Activated CD8-positive, alpha-beta T cell treated with anti-CD3 and anti-CD28 coated beads, Interleukin-2, amount 10 ng/mL, durations not matched to agents 7 days and 5 days (primary cell): ENCODE measurements at places on chromosomes 7 and 10. TPM values are rescaled to one million over a fixed set of nuclear protein-coding genes. Genes with fewer than 3 reads are reported as not detected.

HMX3 gene
- total RNA-seq: not detected

TMEM273 gene
- total RNA-seq: 25.6 TPM

PARD3 gene
- total RNA-seq: 0.63 TPM

RBP4 gene
- total RNA-seq: not detected

CALHM1 gene
- 1.8 TPM for total RNA-seq

GHRHR gene
- total RNA-seq: not detected

ZNF239 gene
- 1.1 TPM for total RNA-seq

DOCK4 gene
- 0.10 TPM for total RNA-seq

ITIH5 gene
- total RNA-seq: not detected

ZNF853 gene
- total RNA-seq: 1.0 TPM

GRID2IP gene
- total RNA-seq: not detected

AKR1B15 gene
- total RNA-seq: not detected

ZNF488 gene
- total RNA-seq: not detected

HABP2 gene
- total RNA-seq: not detected

CCAR1 gene
- 95.4 TPM for total RNA-seq

KIN gene
- 17.5 TPM for total RNA-seq

PGAM2 gene
- total RNA-seq: 0.34 TPM
